ENCODE measurements at places on chromosomes 6 and 20.

GRCh38 chr20:49482621-49483017 is at the start of gene KCNB1:
KCNB1 (minus strand) TSS chr20:49482668; CDS start chr20:49482480, 188 bp downstream.
- DNase-seq: no peak

DNA sequence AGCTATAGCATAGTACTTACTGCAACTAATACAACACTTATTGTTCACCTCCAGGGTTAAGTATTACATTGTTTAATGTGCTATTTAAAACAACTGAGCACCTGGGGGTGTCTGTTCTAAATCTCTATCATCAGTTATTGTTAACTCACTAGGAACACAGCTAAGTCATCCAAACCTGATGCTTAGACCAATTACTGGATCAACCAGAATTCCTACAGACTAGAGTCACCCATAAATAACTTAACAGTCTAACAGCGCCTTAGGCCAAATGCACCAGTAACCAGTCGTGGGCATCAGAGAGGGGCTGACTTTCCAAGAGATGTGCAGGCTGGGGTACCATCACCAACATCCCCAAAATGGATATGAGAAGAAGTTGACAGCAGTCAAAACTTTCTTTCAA is 110.7 kb downstream of the ADTRP start:
- DNase-seq: no peak

- DNase-seq: no peak
These were observed 64.8 kb downstream of the UTRN start for GRCh38 chr6:144349690-144350527.

GRCh38 chr6:16776394-16777017 is 15.2 kb upstream of the ATXN1 start:
- no peak for DNase-seq

DNA sequence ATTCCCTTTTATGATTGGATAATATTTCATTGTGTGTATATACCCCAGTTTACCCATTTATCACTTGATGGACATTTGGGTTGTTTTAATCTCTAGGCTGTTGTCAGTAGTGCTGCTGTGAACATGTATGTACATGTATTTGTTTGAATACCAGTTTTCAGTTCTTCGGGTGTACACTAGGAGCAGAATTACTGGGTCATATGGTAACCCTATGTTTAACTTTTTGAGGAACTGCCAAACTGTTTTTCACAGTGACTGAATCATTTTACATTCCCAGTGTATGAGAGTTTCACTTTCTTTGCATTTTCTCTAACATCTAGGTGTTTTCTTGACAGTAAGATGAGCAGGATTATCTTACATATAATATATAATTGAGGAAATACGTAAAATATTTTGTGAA is 44.7 kb upstream of the ADIG start:
- peak; percentile 2 for DNase-seq

DNA sequence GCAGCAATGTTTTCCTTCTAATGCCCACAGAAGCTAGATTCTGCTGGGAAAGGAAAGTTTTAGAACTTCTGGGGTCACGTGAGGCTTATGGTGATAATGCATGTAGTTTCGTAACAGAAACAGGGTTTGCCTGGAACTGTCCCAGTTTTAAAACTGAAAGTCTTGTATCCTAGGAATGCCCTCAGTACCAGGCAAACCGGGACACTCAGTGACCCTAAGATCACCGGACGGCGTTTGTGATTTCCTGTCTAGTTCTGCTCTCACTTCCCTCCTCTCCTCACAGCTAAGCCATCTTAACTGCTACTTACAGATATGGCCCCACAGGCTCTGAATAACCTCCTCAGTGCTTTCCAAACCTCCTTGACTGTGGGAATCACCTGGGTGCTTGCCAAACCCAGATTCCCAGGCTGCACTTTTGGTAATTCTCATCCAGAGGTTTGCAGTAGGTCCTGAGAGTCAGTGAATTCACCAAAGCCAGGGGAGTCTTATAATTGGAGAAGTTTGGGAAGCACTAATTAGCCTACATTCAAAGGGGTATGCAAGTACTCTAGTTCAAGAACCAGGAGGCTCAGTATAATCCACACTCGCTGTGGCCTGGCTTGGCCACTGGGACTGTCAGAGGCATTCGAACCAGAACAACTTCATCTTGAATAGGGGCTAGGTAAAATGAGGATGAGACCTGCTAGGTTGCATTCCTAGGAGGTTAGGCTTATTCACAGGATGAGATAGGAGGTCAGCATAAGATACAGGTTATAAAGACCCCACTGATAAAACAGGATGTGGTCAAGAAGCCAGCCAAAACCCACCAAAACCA is 231.6 kb upstream of the MYLIP start:
- DNase-seq: peak; percentile 58

GRCh38 chr6:87714093-87714842 is 12.2 kb upstream of the AKIRIN2 start:
- peak; percentile 68 for DNase-seq

DNA sequence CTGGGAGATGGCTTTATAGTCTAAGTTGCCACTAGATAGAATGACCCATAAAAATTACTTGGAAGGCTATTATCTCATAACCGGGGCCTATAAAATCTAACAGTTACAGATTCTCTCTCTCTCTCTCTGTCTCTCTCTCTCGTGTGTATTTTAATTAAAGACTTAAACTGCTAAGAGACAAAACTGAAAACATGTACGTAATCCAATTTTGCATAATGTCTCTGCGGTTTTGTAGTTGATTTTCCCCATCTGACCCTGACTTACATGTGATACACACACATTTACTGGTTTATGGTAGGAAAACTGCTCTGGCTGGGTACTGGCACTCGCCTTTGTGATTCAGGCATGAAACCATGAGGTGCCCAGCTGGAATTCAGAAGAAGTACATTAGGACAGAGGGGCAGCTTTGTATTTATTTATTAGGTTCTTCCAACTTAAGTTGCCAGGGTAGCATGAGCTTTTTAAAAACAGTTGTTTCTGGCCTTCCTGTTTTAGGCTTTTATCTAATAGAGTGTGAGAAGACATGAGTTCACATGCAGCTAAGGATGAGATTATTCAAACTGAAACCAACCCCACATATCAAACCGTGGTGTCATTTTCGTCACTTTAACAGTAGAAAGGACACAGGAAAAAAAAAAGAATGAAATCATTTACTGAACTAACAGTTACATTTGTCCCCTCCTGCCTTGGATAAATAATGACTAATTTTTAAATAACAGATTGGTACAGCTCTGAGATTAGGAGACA is 182.5 kb downstream of the GMPR start:
- peak; percentile 96 for DNase-seq

GRCh38 chr6:4008324-4009047 is 70.5 kb downstream of the FAM217A start:
- DNase-seq: peak; percentile 82

DNA sequence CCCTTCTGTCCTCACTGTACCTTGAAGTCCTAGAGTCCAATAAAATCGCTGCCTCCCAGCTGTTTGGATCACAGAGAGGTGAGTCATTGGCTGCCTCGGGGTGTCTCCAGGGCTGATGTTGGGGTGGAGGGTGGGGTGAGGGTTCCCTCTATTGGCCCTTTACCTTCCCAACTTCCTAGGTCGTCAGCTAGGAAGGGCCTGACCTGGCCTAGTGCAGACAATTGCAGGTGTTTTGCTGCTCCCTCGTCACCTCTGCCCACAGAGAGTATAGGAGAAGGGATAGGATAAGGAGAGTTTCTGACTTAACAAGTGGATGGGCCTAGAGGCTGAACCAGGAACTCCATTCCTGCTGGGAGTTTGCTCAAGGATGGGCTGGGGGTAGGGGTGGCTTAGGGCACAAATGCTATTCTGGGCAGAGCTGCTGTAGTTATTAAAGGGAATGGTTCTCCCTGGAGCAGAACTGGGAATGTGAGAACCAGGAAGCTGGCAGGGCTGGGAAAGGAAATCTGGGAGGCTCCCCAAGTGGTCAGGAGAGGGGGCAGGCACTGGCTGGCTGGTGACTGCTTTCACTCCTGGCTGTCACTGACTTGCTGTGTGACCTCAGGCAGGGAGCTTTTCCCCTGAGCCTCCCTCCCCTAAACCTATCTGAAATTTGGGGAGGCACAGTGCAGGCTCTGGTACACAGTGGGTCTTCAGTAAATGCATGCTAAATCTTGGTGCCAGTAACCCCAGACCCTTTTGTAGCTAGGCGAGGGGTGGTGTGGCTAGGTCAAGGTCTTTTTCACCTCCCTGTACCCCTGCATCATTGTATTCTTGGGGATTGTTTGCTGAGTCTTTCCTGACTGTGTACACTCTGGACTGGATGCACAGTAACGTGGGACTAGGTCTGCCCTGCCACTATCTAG is 1.5 kb downstream of the TP53INP2 start:
- peak; percentile 24 for DNase-seq

GRCh38 chr6:168171673-168172353 is 92.8 kb upstream of the FRMD1 start:
- no peak for DNase-seq

- no peak for DNase-seq
These were observed 36.9 kb upstream of the CD2AP start for GRCh38 chr6:47440719-47441118.

GRCh38 chr6:53630533-53631226 is 34.9 kb downstream of the KLHL31 start:
- DNase-seq: no peak

DNA sequence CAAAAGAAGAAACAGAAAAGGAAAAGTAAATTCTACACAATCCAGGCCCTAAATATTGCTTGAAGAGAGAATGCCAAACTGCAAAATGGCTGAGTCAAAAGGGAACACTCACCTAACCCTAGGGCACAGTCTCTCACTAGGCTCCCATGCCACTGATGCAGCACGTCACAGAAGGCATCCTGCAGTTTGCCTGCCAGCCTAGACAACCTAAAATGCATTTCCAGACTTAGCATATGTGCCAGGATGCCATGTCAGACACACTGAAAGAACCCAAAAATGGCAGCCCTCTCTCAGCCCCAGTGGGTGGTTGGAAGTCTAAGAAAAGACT is 10.6 kb upstream of the SIRPD start:
- peak; percentile 0 for DNase-seq

- no peak for DNase-seq
These were observed 404.4 kb downstream of the GJA1 start for GRCh38 chr6:121839896-121840295.

- peak; percentile 32 for DNase-seq
These were observed 725 bp upstream of the ISM1 start for GRCh38 chr20:13220194-13220903.

DNA sequence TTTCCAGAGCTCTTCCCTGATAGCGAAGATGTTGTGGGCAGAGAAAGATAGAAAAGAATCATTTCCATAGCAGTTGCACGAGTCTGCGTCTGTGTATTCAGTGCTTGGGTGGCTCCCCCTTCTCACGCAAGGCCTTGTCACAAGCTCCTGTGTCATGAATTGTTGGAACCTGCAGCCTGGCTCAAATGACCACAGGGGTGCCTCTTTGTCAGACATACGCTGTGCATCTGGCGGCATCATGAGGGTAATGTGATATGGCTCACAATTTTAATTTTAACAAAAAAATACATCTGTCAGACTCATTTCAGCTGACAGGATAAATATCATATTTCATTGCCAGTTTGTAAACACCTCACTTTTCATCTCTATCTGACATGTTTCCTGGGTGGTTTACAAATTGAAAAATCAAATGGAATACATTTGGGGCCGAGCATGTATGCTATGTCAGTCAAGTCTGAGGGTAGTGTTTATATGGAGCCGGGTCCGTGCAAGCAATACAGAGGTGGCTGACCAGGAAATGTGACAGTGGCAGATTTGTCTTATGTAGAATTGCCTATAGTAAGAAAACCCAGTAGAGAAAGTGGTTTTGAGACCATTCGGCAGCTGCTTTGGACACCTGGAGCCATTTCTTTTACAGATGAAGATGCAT is 90.9 kb downstream of the CAP2 start:
- DNase-seq: no peak

DNA sequence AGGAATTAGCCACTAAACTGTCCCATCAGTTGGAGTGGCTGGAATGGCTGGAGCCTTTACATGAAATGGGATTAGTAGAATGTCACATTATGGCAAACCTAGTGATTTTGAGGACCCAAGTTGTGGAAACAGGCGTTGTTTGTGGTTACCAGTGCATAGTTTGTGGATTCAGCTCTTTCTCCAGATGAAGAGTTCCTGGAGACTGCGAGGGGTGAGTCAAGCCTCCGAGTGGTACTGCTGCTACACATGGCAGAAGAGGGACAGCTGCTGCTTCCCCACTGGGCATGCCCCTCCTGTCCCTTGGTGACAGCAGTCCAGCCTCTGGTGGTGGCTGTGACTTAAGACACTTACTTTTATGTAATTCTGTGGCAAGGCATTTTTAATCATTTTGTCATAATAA is 94.2 kb upstream of the SCP2D1 start:
- DNase-seq: peak; percentile 14

DNA sequence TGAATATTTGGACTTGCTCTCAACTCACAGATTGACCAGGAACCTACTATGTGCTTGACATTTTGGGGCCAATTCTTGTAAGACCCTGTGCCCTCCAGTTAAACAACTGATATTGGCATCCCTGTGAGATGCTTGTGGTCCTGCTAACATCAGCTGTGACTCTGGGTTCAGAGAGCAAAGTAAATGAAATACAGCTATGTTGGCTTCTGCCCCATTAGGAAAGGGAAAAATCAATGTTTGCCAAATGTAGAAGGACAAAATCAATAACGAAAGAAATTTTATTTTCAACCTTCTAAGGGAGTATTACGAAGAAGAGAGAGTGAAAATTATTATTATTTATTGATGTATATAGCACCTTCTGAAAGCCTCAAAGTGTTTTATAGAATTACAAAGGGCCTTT is 266.9 kb upstream of the ARID1B start:
- DNase-seq: no peak

DNA sequence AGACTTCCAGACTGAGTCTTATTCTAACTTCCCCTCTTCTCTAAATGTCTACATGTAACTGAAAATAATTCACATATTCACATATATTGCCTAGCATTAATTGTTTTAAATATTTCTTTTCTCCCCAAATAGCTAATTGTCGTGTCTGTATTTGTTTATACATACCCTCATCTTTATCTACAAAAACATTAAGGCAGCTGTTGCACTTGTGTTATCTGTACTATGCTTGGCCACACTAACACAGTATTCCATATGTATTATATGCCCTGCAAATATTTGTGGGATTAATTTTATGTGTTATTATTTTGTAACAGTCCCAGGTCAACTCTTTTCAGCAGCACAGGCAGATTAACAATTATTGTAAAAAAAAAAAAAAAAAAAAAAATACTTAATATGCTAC is 11.7 kb downstream of the HDAC2 start:
- DNase-seq: no peak

- DNase-seq: no peak
These were observed 172.0 kb downstream of the SCP2D1 start for GRCh38 chr20:18985551-18985950.

GRCh38 chr6:146857980-146858347 is 259.2 kb downstream of the ADGB start:
- no peak for DNase-seq

- no peak for DNase-seq
These were observed 31.0 kb upstream of the OSTM1 start for GRCh38 chr6:108105571-108105970.

GRCh38 chr6:121868206-121868605 is 432.8 kb downstream of the GJA1 start:
- no peak for DNase-seq
